Sigmoid colon (tissue), 7 donors: ENCODE measurements at places on chromosomes 2 and 18. TPM values are rescaled to one million over a fixed set of nuclear protein-coding genes. Genes with fewer than 3 reads are reported as not detected.

CPO gene
- 1.1 TPM for total RNA-seq

DNA sequence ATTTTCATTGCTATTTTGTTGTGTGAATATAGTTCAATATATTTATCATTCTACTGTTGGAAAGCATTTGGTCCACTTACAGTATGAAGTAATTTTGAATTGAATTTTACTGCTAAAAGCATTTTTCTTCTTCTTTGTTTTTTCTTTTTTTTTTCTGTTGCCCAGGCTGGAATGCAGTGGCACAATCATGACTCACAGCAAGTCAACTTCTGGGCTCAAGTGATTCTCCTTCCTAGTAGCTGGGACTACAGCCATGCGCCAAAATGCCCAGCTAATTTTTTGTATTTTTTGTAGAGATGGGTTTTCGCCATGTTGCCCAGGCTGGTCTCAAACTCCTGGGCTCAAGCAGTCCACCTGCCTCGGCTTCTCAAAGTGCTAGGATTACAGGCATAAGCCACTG, 2.4 kb upstream of the ETAA1 start:
- DNase-seq = no peak

KIAA2012 gene
- total RNA-seq = not detected

PLGLB2 gene
- 1.4 TPM for total RNA-seq

GRCh38 chr18:49733321-49733720, 80.0 kb downstream of the ACAA2 start:
- no peak for DNase-seq
